CD4-positive, alpha-beta T cell treated with Interleukin-10 for 1 hour (primary cell): ENCODE measurements at places on chromosomes 11 and 22.

DNA sequence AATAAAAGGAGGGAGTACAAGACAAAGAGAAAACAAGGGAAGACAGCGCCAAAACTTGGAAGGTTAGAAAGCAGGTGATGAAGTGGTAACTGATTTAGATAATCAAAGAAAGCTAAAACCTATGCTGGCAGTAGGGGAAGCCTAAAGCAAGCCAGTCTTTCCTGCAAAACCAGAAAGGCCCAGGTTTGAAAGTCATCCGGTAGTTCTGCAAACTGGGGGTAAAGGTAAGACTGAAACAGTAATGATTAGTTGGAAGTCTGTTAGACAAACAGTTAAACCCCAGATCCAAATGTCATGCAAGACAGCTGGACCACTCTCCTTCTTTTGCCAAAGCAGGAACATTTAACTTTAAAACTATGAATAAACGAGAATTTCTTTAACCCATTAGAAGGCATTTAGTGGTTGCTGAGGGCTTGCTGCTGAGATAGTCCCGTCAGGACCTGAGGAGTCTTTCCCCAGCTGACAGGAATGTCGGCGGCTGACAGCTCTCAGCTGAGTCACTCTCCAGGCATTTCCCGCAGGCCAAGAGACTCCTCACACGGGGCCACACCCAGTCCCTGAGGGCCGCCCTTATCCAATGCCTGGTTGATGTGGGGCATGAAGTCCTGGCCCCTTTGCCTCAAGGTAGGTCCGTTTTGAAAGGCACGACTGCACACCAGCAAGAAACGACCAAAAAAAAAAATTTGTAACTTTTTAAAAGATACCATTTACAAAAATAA is 36.3 kb upstream of the CFAP300 start:
- DNase-seq: no peak

DNA sequence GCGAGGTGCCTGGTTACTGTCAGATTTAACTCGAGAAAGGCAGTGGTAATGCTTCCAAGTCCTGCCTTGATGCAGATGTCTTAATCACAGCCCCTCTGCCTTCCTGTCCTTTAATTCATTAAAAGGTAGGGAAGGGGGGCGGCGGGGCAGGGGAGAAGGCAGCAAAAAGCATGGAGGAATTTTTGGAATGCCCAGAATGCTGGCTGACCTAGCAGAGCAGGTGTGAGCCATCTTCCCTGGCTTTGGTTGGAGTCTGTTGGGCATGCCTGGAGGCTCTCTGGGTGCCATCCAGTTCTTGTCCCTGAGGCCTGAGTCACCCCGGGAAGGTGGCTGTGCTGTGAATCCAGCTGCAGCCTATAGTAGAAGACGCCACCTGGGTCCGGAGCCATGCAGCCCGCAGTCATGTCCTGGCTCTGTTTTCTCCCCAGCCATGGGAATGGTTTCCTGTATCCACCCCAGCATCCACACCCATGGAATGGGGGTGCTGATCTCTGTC is 15.6 kb downstream of the KIAA1671 start:
- DNase-seq: no peak

DNA sequence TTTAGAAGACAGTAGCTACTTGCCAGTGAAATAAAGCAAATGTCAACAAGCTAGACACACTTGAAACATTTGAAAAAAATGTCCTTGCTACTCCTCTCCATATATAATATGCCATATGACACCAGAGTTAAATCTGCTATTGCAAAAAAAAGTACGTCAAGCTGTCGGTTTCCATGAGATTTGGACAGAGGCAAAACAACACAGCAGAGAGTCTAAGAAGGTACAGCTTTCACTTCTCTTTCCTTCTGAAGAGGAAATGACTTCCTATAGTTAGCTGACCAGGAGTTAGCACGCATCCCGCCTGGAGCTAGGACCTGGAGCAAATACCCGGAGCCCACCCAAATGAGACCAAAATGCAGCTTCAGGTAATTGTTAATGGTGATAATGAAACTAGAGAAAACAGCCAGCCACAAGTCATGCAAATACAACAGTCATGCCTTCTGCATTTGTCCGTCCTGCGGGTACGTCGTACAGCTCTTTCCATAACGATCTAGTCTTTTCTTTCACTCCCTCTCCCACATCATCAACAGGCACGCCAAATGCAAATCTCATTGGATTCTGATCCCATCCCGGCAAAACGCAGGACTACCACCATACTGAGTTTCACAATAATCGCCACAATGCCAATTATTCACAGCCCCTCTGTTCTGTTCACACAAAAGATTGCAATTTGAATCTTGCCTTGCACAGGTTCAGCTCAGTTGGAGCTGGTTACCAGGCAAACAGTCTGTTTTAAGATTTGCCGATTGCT is 395.0 kb upstream of the CCDC90B start:
- DNase-seq: no peak

GRCh38 chr11:78853521-78853920 is 278.9 kb upstream of the NARS2 start:
- no peak for DNase-seq

- DNase-seq: no peak
Observed at GRCh38 chr22:28841111-28841510, 40.7 kb upstream of the XBP1 start.
